ENCODE measurements at places on chromosomes 5 and 9. TPM values are rescaled to one million over a fixed set of nuclear protein-coding genes. Genes with fewer than 3 reads are reported as not detected.

The LCN9 gene
- total RNA-seq = not detected

The NREP gene
- 34.9 TPM for total RNA-seq

The IFNA21 gene
- not detected for total RNA-seq

The OTP gene
- total RNA-seq = not detected

The OR1Q1 gene
- total RNA-seq = not detected

The SLC2A6 gene
- total RNA-seq = 6.1 TPM

- DNase-seq = no peak
These were observed 168.5 kb downstream of the RGS3 start for GRCh38 chr9:113631871-113632665.

DNA sequence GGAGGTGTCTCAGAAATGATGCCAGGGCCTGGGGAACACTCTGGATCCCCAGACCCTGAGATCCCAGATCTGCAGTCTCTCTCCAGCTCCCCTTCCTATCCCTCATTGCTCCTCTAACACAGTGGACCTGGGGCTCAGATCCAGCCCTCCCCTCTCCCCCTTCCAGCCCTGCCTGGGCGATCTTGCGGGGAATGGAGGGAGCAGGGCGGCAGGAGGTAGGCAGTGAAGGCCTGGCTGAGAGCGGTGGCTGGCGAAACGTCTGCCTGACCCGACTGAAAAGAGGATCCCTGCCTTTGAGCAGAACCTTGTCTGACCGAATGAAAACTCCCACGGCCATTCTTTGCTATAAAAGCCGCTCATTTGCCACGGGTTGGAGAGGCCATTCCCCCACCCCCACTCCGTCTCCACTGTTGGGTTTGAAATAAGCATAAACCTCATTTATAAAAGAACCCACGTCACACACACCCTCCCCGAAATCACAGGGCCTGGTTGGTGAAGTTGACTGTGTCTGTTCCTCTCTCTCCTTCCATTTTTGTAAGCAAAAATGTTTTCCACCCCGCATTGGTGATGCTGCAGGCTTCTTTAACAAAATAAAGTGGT, 8.8 kb downstream of the MSX2 start:
- no peak for DNase-seq

- no peak for DNase-seq
These were observed 42.3 kb downstream of the HTR1A start for GRCh38 chr5:63919763-63920478.

DNA sequence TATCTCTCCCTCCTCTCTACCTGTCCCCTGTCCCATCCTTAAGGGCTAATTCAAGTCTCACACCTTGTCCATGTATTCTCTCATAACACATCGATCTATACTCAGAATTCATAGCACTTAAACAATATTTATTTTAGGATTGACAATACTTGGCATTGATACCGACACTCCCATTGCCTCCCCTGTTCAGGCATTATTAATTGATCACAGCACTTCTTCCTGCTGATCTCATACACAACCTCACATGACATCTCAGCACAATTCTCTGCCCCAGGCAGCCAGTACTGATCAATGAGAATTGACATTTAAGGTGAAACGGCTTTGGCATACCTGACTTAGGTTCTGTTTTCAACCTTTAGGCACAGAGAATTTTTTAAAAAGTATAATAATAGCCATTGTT, 582.4 kb upstream of the BRINP1 start:
- DNase-seq = no peak

DNA sequence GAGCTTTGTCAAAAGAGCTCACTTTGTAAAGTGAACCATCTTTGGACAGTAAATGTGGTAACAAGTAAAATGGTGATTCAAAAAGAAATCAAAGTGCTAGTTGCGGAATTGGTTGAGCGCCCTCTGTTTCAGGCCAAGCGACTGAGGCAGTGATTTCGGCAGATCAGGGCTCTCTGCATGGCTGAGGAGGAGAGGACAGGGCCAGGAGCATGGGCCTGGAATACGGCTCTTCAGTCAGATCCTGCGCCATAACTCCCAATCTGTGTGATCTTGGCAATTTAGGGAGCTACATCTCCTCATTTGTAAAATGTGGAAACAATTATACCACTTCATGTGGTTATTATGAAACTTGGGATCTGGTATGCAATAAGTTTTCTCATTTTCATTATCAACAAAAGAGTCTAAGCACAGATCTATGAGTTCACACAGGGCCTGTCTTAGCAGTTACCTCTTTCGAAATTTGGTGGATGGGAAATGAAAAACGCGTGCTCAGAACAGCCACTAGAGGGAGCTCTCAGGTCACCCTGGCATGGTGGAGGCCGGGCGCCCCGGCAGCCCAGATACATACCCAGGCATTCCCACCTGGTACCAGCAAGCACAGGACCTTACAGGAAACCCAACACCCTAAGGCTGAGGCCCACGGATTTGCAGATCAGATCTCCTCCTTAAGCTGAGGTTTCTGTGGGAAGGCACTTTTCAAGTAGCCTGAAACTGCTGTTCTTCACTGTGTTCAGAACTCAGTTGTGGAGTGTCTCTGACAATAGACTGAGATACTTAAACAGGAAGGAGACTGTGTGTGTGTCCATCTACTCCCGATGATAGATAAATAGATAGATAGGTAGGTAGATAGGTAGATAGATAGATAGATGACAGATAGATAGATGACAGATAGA, 303.7 kb downstream of the RAB3C start:
- peak; percentile 57 for DNase-seq

DNA sequence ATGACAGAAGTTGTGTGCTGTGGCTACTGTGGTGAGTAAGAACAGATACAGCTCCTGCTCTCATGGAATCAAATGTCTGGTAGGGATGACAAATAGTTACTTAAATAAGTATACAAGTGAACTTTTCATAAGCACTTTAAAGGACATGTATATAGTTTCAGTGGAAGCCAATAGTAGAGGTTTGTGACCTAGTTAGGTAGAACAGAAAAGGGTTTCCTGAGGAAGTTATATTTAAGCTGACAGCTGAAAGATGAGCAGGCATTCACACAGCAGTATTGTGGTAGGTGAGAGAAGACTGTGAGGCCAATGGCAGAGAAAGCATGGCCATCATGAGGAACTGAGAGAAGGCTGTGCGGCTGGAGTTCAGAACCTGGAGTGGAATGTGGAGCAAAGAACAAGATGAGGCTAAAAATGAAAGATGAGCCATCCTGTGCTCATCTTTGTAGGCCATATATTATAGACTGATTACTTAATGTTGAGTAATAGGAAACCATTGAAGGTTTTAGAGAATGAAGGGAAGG, 15.4 kb downstream of the FAM174A start:
- DNase-seq = no peak

GRCh38 chr5:134000091-134000511, 4.7 kb downstream of the VDAC1 start:
- DNase-seq = no peak

GRCh38 chr5:174197929-174198328, 152.4 kb downstream of the NSG2 start:
- DNase-seq = no peak

GRCh38 chr5:160245506-160246086, 16.3 kb downstream of the FABP6 start:
- DNase-seq = no peak

- no peak for DNase-seq
These were observed 108.2 kb downstream of the ST8SIA4 start for GRCh38 chr5:100794844-100795243.

DNA sequence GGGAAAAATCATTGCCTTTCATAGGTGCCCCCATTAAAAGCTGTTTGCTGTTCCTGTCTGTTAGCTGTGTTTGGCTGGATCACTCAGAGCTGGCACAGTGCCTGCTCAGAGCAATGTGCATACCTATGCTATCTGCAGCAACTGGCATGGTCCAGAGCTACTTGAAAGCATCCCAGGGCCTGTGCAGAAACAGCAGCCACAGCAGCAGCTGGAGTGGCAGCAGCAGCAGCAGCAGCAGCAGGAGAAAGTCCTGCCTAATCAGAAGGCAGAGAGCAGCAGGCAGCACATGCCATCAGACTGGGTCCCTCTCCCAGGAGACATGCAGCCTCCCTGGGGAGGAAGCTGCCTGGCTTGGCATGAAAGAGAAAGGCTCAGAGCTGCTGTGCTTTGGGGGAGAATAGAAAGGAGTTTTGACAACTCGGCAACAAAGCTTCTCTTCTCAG, 243.8 kb upstream of the WWC1 start:
- no peak for DNase-seq

DNA sequence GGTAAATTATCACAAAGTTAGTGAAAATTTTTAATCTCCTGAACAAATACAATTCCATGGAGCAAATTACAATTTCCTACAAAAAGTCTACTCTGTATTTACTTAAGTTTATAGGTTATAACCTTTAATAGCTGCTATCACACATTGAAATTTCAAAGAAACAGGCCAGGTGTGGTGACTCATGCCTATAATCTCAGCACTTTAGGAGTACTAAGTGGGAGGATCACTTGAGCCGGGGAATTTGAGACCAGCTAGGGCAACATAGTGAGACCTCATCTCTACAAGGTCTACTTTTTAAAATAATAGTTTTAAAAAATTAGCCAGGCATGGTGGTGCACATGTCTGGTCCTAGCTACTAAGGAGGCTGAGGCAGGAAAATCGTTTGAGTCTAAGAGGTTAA, 50.3 kb downstream of the HINT1 start:
- DNase-seq = no peak

DNA sequence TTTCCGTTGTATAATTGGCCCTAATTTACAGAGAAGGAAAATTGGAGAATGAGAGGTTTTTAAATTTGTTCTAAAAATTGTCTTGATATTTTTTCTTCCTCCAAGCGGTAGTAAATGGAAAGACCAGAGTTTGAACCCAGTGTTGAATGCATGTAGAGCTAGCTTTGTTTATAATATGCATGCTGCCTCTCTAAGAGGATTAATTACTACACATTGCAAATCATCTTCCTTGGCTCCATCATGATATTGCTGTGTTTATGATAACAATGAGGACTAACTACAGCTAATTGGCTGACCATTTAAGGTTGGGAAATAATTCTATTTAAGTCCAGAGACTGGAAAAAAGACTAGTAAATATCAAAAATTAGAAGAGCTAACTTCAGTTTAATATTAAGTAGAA, 338.5 kb downstream of the PLK2 start:
- no peak for DNase-seq

GRCh38 chr5:141958113-141958512, at the start of gene PCDH12:
Gene PCDH12 (minus strand): TSS chr5:141958202. CDS start chr5:141957851, 351 bp downstream.
- DNase-seq = no peak

DNA sequence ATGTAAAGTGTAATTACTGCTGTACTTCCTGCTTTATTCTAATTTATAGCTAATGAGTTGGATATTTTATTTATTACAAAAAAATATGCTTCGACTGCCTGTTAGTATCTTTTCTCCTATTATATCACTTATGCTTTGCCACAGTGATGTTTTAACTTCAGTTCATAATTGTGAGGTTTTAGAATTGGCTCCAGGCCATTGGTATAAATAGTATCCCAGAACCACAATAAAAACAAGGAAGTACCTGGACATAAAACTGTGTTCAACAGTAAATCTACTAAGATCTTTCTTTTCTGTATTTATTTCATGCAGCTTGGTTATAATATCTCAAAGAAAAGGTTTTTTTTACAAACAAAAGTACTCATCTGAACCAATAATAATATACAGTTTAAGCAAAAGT, 354.3 kb upstream of the CDH9 start:
- DNase-seq = no peak

- no peak for DNase-seq
These were observed 7.6 kb downstream of the ENC1 start for GRCh38 chr5:74632947-74633356.

DNA sequence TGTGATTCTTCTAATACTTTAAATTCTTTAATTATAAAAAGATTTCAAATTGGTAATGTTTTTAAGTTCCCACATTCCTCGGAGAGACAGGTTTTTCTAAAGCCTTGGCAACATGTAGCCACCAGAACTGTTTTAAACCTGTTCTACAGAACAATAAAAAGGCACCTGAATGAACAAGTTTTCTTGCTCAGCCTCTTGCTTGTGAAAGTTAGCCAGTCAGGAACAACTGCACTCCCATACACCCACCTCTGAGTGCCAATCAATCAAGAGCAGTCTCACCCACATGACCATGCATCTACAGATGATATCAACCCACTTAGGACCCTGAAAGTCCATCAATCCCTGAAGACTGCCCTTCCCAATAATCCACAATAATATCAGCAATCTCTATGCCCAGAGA, 62.3 kb downstream of the AP3B1 start:
- DNase-seq = no peak

- DNase-seq = no peak
These were observed 132.1 kb upstream of the MAP3K1 start for GRCh38 chr5:56683281-56683680.

DNA sequence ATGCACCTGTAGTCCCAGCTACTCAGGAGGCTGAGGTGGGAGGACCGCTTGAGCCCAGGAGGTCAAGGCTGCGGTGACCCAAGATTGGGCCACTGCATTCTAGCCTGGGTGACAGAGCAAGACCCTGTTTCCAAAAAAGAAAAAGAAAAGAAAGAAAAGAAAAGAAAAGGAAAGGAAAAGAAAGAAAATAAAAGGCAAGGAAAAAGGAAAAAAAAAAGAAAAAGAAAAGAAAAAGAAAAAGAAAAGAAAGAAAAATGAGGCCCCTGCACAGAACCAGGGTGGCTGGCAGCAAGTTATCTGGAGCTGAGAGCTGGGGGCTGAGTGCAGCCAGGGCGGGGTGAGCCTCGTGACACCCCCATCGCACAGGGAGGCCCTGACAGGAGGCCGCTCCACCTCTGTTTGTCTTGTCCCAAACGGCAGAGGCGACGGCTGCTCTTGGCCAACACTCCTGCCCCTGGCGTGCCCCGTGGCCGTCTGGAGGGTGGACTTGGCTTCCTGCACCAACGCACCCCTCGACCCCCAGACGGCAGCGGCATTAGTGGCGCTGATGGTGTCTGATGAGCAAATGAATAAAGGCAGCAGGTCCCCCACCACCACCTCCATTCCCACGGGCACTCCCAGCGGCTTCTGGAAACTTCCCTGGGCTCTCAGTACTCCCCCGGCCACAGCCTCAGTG, 16.7 kb downstream of the EXD3 start:
- no peak for DNase-seq

- no peak for DNase-seq
These were observed 1.3 kb downstream of the PTCH1 start for GRCh38 chr9:95515272-95516113.
